Fibroblast of the aortic adventitia (primary cell): ENCODE measurements at places on chromosomes 7 and 10. TPM values are rescaled to one million over a fixed set of nuclear protein-coding genes. Genes with fewer than 3 reads are reported as not detected.

The LRRN3 gene
- 2.7 and 5.0 TPM in 2 replicates for total RNA-seq

The FAM25C gene
- total RNA-seq: not detected in 2 replicates

The MRLN gene
- total RNA-seq: not detected in 2 replicates

The IL6 gene
- 3.8 and 10.2 TPM in 2 replicates for total RNA-seq

The OR13A1 gene
- total RNA-seq: not detected in 2 replicates

The TUBB8 gene
- total RNA-seq: not detected in 2 replicates

The TRIM74 gene
- not detected in 2 replicates for total RNA-seq

The PRKRIP1 gene
- 12.4 and 49.6 TPM in 2 replicates for total RNA-seq

The CYP3A7 gene
- 0.74 TPM in 1 of 2 replicates, not detected in the other for total RNA-seq

The SPDYE1 gene
- total RNA-seq: not detected in 2 replicates

The UPK3BL1 gene
- 1.5 and 3.2 TPM in 2 replicates for total RNA-seq

The SFMBT2 gene
- 0.25 and 2.0 TPM in 2 replicates for total RNA-seq

The MOGAT3 gene
- not detected in 2 replicates for total RNA-seq

The DMBT1 gene
- under 0.01 and 0.08 TPM in 2 replicates for total RNA-seq

The PLEKHS1 gene
- not detected in 2 replicates for total RNA-seq

The TACC2 gene
- 9.2 and 15.3 TPM in 2 replicates for total RNA-seq

The SPRN gene
- 0.18 and 0.82 TPM in 2 replicates for total RNA-seq

The CUBN gene
- 3.4 and 4.2 TPM in 2 replicates for total RNA-seq

The LEP gene
- total RNA-seq: under 0.01 TPM in 1 of 2 replicates, not detected in the other

The VIPR2 gene
- total RNA-seq: not detected in 2 replicates

The ARPC1A gene
- 85.0 and 253 TPM in 2 replicates for total RNA-seq

The ZNF503 gene
- 21.7 and 29.8 TPM in 2 replicates for total RNA-seq

The PCLO gene
- 0.36 TPM in 1 of 2 replicates, not detected in the other for total RNA-seq

The TMEM60 gene
- total RNA-seq: 11.0 and 29.6 TPM in 2 replicates

The SPAM1 gene
- total RNA-seq: not detected in 2 replicates

The TEX36 gene
- total RNA-seq: 2.1 TPM in 1 of 2 replicates, not detected in the other

The NXPH1 gene
- not detected in 2 replicates for total RNA-seq

The ZPBP gene
- not detected in 2 replicates for total RNA-seq

The LBX1 gene
- 0.08 TPM in 1 of 2 replicates, not detected in the other for total RNA-seq

The RBM20 gene
- 0.08 and 0.09 TPM in 2 replicates for total RNA-seq

The CDK5 gene
- 16.1 and 28.9 TPM in 2 replicates for total RNA-seq

The MKI67 gene
- total RNA-seq: 1.6 and 38.7 TPM in 2 replicates

The FAM25G gene
- total RNA-seq: not detected in 2 replicates

The ZNF727 gene
- total RNA-seq: 0.57 TPM in 1 of 2 replicates, not detected in the other
